Osteoblast (primary cell): ENCODE measurements at places on chromosomes 1 and 21. TPM values are rescaled to one million over a fixed set of nuclear protein-coding genes. Genes with fewer than 3 reads are reported as not detected.

DNA sequence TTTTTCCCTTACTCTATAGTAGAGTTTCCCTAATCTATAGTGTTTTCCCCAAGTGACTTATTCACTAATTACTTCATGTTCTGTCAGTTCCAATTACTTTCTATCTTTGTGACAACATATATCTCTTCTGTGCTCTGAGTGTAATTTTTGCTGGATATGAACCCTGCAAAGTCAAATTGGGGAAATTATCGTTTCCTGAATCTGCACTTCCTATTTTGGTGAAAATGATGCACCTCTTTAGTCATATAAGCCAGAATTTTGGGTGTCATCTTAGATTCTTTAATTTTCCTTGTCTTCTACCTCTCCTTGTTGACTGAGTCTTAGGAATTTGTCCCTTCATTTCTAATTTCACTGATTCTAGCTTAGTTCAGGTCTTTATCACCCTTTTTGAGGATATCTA, 33.4 kb upstream of the PRKACB start:
- no peak for DNase-seq
- H3K36me3 ChIP-seq, result no peaks in the 10 kb centered on the region
- H3K27ac ChIP-seq, result no peak overlapping the region
- H3K4me1 ChIP-seq, result peaks cover 9% of the 10 kb centered on the region
- H3K4me3 ChIP-seq, result no peak overlapping the region
- no peaks in the 10 kb centered on the region for H3K27me3 ChIP-seq

DNA sequence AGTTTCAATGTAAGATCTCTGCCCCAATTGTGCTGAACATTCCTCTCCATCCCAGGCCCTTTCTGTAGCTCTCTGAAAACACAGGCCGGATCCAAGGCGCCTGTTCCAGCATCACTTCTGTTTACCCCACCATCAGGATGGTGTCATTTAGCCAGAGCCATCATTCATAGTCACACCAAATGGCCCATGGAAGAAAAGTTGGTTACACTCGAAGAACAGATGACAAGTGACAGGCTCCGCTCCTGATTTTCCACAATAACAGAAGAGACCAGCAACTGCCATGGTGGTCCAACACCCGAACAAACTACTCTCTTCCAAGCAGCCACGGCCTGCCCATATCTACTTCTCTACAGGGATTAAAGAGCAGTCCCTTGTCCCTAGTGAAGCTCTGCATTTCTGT, 59.9 kb upstream of the PROX1 start:
- H3K4me3 ChIP-seq, result no peak overlapping the region
- H3K4me1 ChIP-seq, result no peaks in the 10 kb centered on the region
- H3K27ac ChIP-seq, result no peak overlapping the region
- DNase-seq, result no peak

DNA sequence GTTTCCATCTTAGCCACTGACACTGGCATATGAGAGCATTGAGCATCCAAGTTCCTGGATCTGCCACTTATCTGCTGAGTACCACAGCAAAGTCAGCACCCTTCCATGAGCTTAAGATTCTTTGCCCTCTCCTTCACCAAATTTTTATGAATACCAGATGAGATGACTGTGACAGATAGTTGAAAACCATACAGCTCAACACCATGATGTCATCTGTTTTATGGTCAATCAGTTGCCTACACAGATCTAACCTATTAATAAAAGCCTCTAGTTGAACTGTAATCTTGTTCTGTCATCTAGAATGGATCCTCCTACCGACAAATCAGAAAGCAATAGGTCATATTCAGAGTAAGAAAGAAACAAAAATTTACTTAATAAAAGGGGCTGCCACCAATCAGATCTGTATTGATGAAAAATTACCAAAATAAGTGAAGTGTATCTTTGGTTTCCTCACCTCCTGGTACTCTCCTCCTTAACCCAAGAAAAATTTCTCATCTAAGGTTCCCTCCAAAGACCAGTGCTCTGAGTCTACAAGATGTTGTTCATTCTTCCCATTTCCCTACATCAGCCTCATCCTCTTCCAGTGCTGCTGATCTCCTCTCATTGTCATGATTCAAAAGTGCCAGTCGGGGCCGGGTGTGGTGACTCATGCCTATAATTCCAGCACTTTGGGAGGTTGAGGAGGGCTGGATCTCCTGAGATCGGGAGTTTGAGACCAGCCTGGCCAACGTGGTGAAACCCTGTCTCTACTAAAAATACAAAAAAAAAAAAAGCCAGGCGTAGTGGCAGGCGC, 138.8 kb upstream of the CTTNBP2NL start:
- H3K27me3 ChIP-seq, result no peaks in the 10 kb centered on the region
- no peaks in the 10 kb centered on the region for H3K4me1 ChIP-seq
- no peaks in the 10 kb centered on the region for H3K36me3 ChIP-seq
- no peak overlapping the region for H3K4me3 ChIP-seq

GRCh38 chr21:45365608-45366241, 39.2 kb upstream of the COL18A1 start:
- H3K4me3 ChIP-seq, result no peak overlapping the region
- peaks cover 29% of the 10 kb centered on the region for H3K4me1 ChIP-seq
- H3K36me3 ChIP-seq, result no peaks in the 10 kb centered on the region

GRCh38 chr1:201593200-201593921, 54.4 kb downstream of the NAV1 start:
- peak overlapping the region; percentile 91 for H3K27ac ChIP-seq
- H3K4me3 ChIP-seq, result no peak overlapping the region
- DNase-seq, result peak; percentile 92

GRCh38 chr1:111690306-111690617, 48.9 kb downstream of the INKA2 start:
- H3K27me3 ChIP-seq, result no peaks in the 10 kb centered on the region
- peak overlapping the region; percentile 1 for H3K27ac ChIP-seq
- peaks cover 7% of the 10 kb centered on the region for H3K4me1 ChIP-seq
- DNase-seq, result peak; percentile 73
- peaks cover 8% of the 10 kb centered on the region for H3K36me3 ChIP-seq

GRCh38 chr1:226625832-226626576, 77.4 kb downstream of the STUM start:
- DNase-seq, result peak; percentile 23
- H3K4me3 ChIP-seq, result peak overlapping the region; percentile 29
- peaks cover 2% of the 10 kb centered on the region for H3K4me1 ChIP-seq
- H3K27me3 ChIP-seq, result peaks cover 8% of the 10 kb centered on the region

GRCh38 chr1:17018849-17019248, 7.1 kb upstream of the ATP13A2 start:
- no peak overlapping the region for H3K4me3 ChIP-seq
- H3K36me3 ChIP-seq, result peaks cover 58% of the 10 kb centered on the region
- H3K4me1 ChIP-seq, result peaks cover 11% of the 10 kb centered on the region
- H3K27me3 ChIP-seq, result no peaks in the 10 kb centered on the region

- H3K4me1 ChIP-seq, result peaks cover 19% of the 10 kb centered on the region
- H3K36me3 ChIP-seq, result no peaks in the 10 kb centered on the region
- H3K27me3 ChIP-seq, result no peaks in the 10 kb centered on the region
- no peak for DNase-seq
- no peak overlapping the region for H3K4me3 ChIP-seq
- no peak overlapping the region for H3K27ac ChIP-seq
Observed at GRCh38 chr21:37874481-37874880, 41.8 kb downstream of the KCNJ6 start.

DNA sequence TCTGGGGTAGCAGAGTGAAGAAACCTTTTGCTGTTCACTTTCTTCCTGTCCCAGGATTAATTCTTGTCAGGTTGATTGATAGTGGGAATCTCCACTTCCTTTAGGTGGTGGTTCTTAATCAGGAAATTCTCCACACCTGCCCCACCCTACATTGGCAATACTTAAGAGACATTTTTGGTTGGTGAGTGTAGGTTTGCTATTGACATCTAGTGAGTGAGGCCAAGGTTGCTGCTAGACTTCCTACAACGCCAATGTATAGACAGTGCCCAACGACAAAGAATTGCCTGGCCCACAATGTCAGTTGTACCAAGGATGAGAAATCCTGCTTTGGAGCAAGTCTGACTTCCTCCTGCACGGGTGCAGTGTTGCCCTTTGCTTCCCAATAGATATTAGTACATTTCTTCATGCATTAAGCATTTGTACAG, 38.5 kb downstream of the MAP3K7CL start:
- no peaks in the 10 kb centered on the region for H3K27me3 ChIP-seq
- DNase-seq, result no peak
- H3K27ac ChIP-seq, result no peak overlapping the region
- peaks cover 10% of the 10 kb centered on the region for H3K4me1 ChIP-seq
- peaks cover 4% of the 10 kb centered on the region for H3K36me3 ChIP-seq
- H3K4me3 ChIP-seq, result no peak overlapping the region

GRCh38 chr1:180976732-180977357, 45.8 kb downstream of the STX6 start:
- no peaks in the 10 kb centered on the region for H3K4me1 ChIP-seq
- no peaks in the 10 kb centered on the region for H3K27me3 ChIP-seq
- no peak overlapping the region for H3K4me3 ChIP-seq
- H3K27ac ChIP-seq, result no peak overlapping the region

DNA sequence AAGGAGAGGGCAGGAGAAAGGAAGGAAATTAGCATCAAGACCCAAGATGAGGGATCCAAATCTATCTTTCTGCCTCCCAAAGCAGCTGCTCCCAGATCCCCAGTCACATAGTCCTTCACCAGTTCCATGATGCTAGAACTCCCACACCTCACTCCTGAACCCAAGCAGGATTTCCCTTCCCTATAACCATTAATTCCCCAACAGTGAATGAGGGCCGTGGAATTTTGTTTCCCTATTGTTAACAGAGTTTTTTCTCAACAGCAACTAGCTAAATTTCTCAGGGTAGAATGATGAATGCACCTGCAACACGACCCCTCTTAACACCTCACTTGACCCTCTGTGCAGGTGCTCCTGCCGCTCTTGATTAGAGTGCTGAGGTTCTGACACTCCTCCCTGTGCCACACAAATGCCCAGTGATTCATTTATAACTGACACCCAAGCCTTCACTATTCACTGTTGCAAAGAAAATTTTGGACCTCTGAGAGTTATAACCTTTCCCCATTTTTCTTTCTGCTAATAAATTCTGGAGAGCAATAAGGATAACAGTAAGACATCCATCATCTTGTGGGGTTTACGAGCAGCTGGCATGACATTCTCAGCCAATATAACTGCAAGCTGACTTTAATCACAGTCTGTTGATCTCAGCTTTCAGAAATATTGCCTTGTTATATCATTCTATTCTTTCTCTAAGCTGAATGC, 25.4 kb upstream of the NPL start:
- H3K36me3 ChIP-seq, result no peaks in the 10 kb centered on the region
- H3K27ac ChIP-seq, result no peak overlapping the region
- H3K27me3 ChIP-seq, result peaks cover 5% of the 10 kb centered on the region
- H3K4me3 ChIP-seq, result no peak overlapping the region
- no peak for DNase-seq
- no peaks in the 10 kb centered on the region for H3K4me1 ChIP-seq

DNA sequence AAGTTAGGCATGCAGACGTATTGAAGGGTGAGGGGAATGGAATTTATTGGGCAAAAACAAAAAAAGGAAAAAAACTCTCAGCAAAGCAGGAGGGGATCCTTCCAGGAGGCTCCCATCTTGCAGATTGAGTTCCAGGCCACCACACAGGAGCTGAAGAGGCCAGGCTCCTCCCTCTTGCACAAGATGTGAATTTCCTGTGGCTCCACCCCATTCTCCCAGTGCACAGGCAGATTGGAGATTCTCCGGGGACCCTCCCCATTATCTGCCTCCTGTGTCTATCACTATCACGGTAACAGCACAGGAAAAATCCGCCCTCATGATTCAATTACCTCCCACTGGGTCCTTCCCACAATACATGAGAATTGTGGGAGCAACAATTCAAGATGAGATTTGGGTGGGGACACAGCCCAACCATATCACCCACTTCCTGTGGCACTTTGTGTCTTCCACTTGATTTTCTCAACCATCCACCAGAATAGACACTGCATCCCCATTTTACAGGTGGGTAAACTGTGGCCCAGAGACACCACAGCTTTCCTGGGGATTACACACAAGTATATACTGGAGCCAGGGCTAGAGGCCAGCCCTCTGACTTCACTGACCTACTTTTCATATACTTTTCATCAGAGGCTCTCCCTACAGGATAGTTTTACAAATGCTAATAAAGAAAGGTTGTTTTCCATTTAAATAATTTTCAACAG, 18.9 kb upstream of the COL6A1 start:
- no peak overlapping the region for H3K4me3 ChIP-seq
- H3K27ac ChIP-seq, result no peak overlapping the region
- H3K4me1 ChIP-seq, result peaks cover 16% of the 10 kb centered on the region
- peak; percentile 22 for DNase-seq
- no peaks in the 10 kb centered on the region for H3K27me3 ChIP-seq

Gene TEX38
- total RNA-seq, result 0.29 TPM in 1 of 2 replicates, not detected in the other

Gene SCCPDH
- total RNA-seq, result 49.9 and 56.3 TPM in 2 replicates

Gene CNKSR1
- under 0.01 TPM in 1 of 2 replicates, not detected in the other for total RNA-seq

Gene GLMP
- total RNA-seq, result 118 and 137 TPM in 2 replicates

Gene CYP4A22
- not detected in 2 replicates for total RNA-seq

Gene TLR5
- total RNA-seq, result under 0.01 and 0.88 TPM in 2 replicates

Gene ST6GALNAC5
- total RNA-seq, result 0.88 and 1.1 TPM in 2 replicates

Gene LCE1B
- not detected in 2 replicates for total RNA-seq

Gene CORT
- total RNA-seq, result 0.29 and 0.36 TPM in 2 replicates

Gene LCE2A
- total RNA-seq, result not detected in 2 replicates

Gene FAM229A
- 1.8 and 2.5 TPM in 2 replicates for total RNA-seq

Gene IL23R
- total RNA-seq, result not detected in 2 replicates
